ENCODE measurements at places on chromosomes 11 and 22.

DNA sequence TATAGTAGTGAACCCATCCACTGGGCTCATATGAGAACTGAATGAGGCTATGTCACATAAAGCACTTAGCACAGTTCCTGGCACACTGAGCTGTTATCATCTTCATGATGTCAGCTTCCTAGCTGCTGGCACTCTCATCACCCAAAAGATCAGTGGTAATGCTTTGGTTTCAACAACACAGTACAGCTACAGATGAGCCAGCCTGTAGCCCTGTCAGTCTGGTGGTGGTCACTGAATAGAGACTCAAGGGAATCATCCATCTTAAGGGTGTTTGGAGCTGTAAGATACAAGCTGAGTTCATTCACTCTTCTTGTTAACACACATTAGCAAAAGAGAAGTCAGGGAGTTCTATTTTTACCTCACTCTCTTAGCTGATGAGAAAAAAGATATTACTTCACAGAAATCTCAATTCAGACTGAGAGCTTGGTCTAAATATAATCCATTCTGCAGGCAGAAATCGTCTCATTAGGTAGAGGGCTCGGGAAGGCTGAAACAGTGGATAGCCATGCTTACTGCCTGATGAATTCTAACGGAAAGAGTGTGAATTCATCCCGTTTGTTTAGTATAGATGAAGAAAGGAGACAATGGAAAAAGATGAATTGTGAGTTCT lies 6.3 kb upstream of the SLC1A2 start:
- peaks cover 59% of the 10 kb centered on the region for H3K27me3 ChIP-seq
- no peaks in the 10 kb centered on the region for H3K36me3 ChIP-seq
- no peaks in the 10 kb centered on the region for H3K4me1 ChIP-seq
- no peak overlapping the region for H3K27ac ChIP-seq
- H3K4me3 ChIP-seq: no peak overlapping the region
- DNase-seq: no peak

- H3K4me3 ChIP-seq: no peak overlapping the region
- no peaks in the 10 kb centered on the region for H3K36me3 ChIP-seq
- H3K27me3 ChIP-seq: no peaks in the 10 kb centered on the region
- no peak for DNase-seq
- H3K4me1 ChIP-seq: no peaks in the 10 kb centered on the region
Measured at GRCh38 chr22:27443306-27443705, 358.2 kb downstream of the MN1 start.

- peak; percentile 18 for DNase-seq
- H3K4me1 ChIP-seq: peaks cover 12% of the 10 kb centered on the region
- H3K27me3 ChIP-seq: peaks cover 68% of the 10 kb centered on the region
- no peaks in the 10 kb centered on the region for H3K36me3 ChIP-seq
Measured at GRCh38 chr11:112961146-112961668, at the start of gene NCAM1. TSS of gene NCAM1 (plus strand) at chr11:112961420.

GRCh38 chr22:26482161-26482560 lies 1.4 kb downstream of the HPS4 start:
- H3K27ac ChIP-seq: peak overlapping the region; percentile 86
- peaks cover 39% of the 10 kb centered on the region for H3K36me3 ChIP-seq
- no peaks in the 10 kb centered on the region for H3K27me3 ChIP-seq
- DNase-seq: no peak
- H3K4me1 ChIP-seq: peaks cover 69% of the 10 kb centered on the region

GRCh38 chr11:13552784-13553183 lies 57.0 kb upstream of the PTH start:
- no peak overlapping the region for H3K4me3 ChIP-seq
- no peak overlapping the region for H3K27ac ChIP-seq
- H3K36me3 ChIP-seq: no peaks in the 10 kb centered on the region
- no peaks in the 10 kb centered on the region for H3K27me3 ChIP-seq
- H3K4me1 ChIP-seq: no peaks in the 10 kb centered on the region
- no peak for DNase-seq

GRCh38 chr22:49524362-49524761 lies 303.3 kb downstream of the BRD1 start:
- no peak for DNase-seq
- no peak overlapping the region for H3K27ac ChIP-seq
- no peaks in the 10 kb centered on the region for H3K36me3 ChIP-seq
- H3K4me3 ChIP-seq: no peak overlapping the region
- H3K4me1 ChIP-seq: no peaks in the 10 kb centered on the region
- H3K27me3 ChIP-seq: no peaks in the 10 kb centered on the region

DNA sequence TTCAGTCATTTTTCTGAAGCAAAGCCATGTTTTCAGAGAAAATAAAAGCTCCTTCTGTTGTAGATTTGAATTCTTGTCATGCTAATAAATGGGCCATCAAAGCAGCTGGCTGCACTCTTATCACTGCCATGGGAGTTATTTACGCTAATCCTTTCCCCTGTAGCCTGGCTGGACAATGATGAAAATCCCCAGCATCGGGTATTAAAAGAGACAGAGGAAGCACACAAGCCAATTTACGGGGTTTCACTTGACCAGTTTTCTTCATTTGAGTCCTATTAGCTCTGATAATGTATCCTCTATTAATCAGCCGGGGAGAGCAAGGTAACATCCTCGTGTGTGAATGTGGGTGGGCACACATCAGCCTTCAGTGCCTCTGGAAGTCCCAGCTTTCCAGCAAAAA lies 470.2 kb upstream of the API5 start:
- H3K4me3 ChIP-seq: no peak overlapping the region
- H3K4me1 ChIP-seq: no peaks in the 10 kb centered on the region
- H3K27me3 ChIP-seq: no peaks in the 10 kb centered on the region
- no peaks in the 10 kb centered on the region for H3K36me3 ChIP-seq
- DNase-seq: no peak

DNA sequence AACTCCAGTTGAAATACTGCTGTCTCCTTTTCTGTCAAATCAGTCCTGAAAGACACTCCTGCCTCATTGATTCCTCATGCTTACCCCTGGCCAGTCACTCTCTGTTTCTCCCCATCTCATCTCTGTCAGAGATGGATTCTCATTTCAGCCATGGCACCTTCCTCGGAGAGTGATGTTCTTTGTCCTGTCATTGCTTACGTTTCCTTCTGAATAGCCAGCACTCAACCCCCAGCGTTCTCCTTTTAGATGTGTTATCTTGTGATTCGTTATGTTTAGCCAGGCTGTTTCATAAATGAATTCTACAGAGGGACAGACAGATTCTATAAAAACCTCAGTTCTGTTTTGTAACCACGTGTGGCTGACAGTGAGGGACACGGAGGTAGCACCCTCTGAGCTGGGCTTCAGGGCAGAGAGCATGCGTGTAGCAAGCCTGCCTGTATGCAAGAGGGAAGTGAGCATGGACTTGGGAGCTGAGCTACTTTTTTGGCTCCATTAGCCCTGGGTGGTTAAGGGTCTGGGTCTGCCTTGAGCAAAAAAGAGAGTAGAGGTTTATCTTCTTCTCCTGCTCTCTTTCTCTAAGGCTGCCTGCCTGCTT lies 354.6 kb downstream of the DDX10 start:
- H3K4me1 ChIP-seq: no peaks in the 10 kb centered on the region
- no peak for DNase-seq
- no peak overlapping the region for H3K27ac ChIP-seq
- no peak overlapping the region for H3K4me3 ChIP-seq

DNA sequence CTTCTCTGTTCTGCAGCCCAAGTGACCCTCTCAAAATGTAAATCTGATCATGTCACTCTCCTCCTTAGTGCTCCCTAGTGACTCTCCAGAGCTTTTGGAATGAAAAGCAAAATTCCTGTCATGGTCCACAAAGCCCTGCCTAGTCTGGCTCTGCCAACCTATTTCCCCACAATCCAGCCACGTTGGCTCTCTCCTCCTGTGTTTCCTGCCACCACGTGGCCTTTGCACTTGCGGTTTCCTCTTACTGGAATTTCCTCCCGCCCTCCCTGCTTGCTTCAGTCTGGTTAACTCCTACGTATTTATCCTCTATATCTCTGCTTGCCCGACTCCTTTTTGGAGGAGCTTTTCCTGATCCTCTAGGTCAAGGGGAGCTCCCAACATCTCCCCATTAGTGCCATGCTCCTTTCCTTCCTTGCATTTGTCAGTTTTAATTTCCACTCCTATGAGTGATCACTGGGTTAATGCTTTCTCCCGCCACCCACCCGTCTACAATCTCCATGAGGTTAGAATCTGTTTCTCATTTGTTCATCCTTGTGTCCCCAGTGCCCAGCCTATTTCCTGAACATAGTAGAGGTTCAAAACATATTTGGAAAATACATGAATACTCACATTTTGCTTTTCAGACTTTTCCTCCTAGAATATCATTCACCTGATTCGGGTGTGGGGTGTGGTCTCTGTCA lies 11.5 kb downstream of the NNMT start:
- H3K4me1 ChIP-seq: no peaks in the 10 kb centered on the region
- no peak overlapping the region for H3K27ac ChIP-seq
- DNase-seq: no peak
- no peaks in the 10 kb centered on the region for H3K36me3 ChIP-seq
- H3K27me3 ChIP-seq: peaks cover 27% of the 10 kb centered on the region

DNA sequence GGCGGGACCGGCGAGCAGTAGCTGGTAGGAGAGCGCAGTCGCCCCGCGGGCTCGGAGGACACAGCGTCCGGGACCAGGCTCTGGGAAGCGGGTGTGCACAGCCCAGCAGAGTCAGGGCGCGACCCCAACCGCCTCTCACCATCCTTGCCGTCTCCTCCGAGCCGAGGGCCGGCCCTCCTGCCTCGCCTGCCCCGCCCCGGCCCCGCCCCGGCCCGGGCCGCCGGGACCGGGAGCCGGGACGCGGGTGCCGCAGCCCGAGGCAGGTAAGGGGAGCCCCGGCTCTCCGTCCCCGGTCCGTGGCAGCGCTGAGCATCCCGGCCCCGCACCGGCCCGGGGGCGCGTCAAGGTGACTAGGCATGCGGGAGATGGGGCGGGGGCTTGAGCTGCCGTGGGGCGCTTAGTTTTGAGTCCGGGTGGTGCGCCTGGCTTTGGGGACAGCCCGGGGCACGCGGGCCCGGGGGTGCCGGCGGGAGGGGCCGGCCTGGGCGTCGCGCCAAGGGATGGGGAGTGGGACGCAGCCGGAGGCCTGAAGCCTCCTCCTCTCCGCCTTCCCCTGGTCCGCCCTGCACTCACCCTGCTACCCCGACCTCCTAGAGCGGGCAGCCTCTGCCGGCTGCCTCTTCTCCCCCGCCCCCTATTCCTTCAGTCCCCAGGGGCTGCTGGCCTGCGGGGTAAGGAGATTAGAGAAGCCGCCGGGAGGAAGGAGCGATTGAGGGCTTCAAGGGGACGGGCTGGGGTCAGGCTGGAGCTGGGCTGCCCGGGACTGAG lies at the start of gene ABCG4:
Gene ABCG4, plus strand, starts transcription at position 35 of the 768 bp plus-strand sequence. CDS start 914 bp downstream, outside the sequence.
- no peak for DNase-seq
- H3K27me3 ChIP-seq: peaks cover 59% of the 10 kb centered on the region
- H3K4me1 ChIP-seq: peaks cover 2% of the 10 kb centered on the region

DNA sequence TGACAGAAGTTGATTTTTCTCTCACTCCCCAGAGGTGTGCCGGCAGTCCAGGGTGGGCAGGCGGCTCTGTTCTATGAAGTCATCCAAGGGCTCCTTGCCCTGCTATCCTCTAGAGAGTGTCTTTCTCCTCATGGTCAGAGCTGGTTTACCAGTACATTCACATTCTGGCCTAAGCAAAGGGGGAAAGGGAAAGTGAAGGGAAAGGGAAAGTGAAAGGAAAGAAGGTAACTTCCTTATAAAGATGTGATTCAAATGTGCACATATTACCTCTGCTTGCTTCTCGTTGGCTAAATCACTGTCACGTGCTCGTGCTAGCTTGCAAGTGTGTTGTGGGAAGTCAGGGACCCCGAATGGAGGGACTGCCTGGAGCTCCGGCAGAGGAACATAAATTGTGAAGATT lies 2.9 kb upstream of the HTATIP2 start:
- H3K27ac ChIP-seq: peak overlapping the region; percentile 61
- H3K36me3 ChIP-seq: peaks cover 12% of the 10 kb centered on the region
- peak overlapping the region; percentile 60 for H3K4me3 ChIP-seq
- peaks cover 4% of the 10 kb centered on the region for H3K27me3 ChIP-seq
- peak; percentile 27 for DNase-seq

GRCh38 chr11:74417379-74417804 lies 19.2 kb upstream of the PGM2L1 start:
- peaks cover 28% of the 10 kb centered on the region for H3K4me1 ChIP-seq
- H3K27me3 ChIP-seq: peaks cover 2% of the 10 kb centered on the region
- no peaks in the 10 kb centered on the region for H3K36me3 ChIP-seq
- no peak for DNase-seq
- H3K27ac ChIP-seq: peak overlapping the region; percentile 84

- no peaks in the 10 kb centered on the region for H3K27me3 ChIP-seq
- no peaks in the 10 kb centered on the region for H3K36me3 ChIP-seq
Measured at GRCh38 chr22:44219101-44219870, 38.6 kb downstream of the PARVG start.

DNA sequence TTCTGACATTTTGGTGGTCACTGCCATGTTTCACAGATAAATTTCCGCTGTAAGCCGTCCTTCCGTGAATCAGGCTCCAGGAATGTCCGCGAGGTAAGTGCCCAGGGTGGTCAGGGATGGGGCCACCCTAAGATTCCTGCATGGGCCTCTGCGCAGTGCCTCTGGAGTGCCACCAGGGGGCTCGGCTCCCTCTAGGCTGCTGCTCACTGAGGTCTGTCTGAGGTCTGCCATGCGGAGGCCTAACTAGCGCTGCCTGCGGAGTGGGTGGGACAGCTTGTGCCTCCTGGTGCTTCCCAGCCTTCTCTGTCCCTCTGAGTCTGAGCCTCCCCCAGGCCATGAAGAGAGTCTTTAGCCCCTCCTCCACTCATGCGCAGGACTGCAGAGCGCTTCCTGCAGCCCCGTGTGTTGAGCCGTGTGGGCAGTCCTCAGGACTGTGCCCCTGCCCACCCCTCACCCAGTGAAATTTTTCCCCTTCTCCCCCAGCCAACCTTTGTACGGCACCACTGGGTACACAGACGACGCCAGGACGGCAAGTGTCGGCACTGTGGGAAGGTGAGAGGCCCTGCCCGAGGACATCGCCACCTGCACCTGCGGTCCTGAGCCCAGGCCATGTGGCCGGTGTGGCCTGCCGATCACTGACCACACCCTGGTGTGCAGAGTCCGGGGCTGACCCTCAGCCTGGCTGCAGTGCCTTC lies 11.9 kb upstream of the MDK start:
- no peaks in the 10 kb centered on the region for H3K27me3 ChIP-seq
- peaks cover 4% of the 10 kb centered on the region for H3K4me1 ChIP-seq
- H3K4me3 ChIP-seq: no peak overlapping the region
- H3K27ac ChIP-seq: no peak overlapping the region

DNA sequence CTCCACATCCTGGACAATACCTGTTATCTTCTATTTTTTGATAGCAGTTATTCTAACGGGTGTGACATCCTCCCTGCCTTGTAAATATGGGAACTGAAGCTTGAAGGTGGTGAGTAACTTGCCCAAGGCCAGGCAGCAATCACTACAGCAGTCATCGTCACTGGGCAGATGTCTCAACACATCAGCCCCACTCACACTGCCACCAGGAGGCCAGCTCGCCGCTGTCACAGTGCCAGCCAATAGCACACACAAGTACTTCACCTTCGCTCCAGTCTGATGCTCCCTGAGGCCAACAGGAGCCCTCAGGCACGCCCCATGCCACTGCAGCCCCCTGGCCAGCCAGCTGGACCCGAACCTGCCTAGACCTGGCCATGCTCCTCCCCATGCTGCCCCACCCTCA lies 4.9 kb upstream of the TTLL1 start:
- no peak overlapping the region for H3K27ac ChIP-seq
- peaks cover 4% of the 10 kb centered on the region for H3K36me3 ChIP-seq
- DNase-seq: no peak
